ENCODE measurements at places on chromosomes 5 and 9. TPM values are rescaled to one million over a fixed set of nuclear protein-coding genes. Genes with fewer than 3 reads are reported as not detected.

CNOT6 gene
- 14.9 TPM for total RNA-seq

SH3TC2 gene
- 12.1 TPM for total RNA-seq

RNF145 gene
- 38.5 TPM for total RNA-seq

CFAP157 gene
- total RNA-seq: not detected

CDX1 gene
- total RNA-seq: not detected

LMX1B gene
- total RNA-seq: 2.7 TPM

PAPPA gene
- total RNA-seq: 0.78 TPM

RNF180 gene
- total RNA-seq: 3.2 TPM

NUTM2F gene
- not detected for total RNA-seq

PCDHA10 gene
- total RNA-seq: not detected

Measured in hair follicular keratinocyte (primary cell).